Chondrocyte (in vitro differentiated cells): ENCODE measurements at places on chromosomes 16 and 17.

DNA sequence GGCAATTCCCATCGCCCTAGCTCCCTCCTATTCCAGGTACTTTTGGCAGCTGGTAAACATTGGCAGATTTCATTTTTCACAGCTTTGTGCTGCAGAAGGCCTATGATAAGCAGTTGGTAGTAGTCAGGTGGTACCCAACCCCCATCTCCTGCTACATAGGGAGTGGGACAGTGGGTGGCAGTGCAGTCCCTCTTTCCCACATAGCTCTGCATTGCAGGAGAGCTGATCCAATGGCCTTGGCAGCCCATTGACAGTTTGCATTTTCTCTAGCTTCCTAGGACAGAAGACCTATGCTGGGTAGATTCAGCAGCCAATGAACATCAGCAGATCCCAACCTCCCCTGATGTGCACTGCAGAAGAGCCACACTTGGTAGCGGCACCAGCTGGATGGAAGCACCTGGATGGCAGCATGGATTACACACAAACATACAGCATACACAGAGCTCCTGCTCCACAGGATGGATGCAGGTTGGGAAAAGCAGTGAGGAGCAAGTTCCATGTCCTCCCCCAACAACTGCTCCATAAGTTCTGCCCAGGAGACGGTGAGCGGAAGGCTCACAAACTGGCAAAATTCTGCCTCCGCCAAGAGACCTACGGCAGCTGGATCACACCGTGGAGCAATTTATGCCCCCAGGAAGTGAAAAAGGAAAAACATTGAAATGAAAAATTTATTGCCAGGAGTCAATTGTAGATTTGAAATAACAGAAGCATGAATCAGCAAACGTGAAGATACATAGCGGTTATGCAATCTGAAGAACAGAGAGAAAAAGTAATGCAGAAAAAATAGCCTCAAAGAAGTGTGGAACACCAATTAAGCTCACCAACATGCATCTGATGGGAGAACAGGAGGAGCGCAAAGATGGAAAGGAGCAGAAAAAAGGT is 95.7 kb downstream of the CACNG1 start:
- no peak for DNase-seq

DNA sequence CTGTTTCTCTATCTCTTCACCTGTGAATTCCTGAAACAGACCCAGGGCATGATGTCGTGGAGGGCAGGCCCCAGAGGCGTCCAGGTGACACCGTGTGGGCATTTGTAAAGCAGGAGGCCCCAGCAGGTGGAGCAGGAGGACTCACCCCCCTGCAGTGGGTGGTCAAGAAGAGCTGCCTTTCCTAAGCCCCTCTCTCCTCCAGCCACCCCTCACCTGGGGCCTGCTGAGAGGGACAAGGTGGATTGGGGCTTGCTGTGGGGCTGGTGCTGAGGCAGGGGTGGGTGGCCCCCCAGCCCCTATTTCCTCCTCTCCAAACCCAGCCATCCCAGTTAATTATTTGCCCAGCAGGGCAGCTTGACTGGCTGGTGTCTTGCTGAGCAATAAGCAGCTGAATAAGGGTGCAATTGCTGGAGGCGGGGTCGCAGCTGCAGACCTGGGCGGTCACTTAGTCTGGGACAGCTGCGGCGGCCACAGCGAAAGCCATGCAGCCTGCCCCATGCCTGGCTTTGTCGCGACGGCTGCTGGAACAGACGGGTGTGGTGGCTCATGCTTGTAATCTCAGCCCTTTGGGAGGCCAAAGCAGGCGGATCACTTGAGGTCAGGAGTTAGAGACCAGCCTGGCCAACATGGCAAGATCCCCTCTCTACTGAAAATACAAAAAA is 56.4 kb downstream of the JPH3 start:
- no peak for DNase-seq

- DNase-seq, result no peak
These were observed 61.7 kb downstream of the C17orf67 start for GRCh38 chr17:56771975-56772374.

DNA sequence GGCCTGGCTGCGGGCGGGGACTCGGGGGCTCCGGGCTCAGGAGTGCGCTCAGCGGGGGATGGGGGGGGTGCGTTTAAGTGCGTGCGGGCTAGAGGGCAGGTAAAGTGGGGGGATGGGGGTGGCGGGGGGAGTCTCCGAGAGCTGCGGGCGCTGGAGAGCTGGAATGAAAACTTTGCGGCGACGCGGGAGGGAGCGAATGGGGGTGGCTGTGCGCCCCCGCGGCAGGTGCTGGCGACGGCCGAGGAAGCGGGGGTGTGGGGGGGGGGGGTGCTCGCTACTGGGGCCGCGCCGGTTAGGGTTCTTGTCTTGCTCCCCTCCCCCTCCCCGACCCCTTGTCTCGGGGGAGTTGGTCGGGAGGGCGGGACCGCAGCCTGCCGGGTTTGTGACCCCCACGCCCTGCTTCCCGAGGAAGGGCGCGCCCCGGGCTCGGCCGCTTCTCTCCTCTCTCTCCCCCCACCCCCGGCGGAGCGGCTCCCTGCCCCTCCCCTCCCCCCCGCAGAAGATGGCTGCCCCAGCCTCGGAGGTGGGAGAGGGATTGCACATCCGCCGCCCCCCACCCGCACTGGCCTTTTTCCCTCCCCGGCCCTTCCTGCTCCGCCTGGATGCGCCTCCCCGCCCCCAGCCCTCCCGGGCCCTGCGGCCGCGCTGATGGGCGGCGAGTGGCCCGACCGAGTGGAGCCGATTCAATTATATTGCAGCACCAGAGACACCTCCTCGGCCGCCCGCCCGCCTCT is 649 bp downstream of the GSE1 start:
- DNase-seq, result no peak

- no peak for DNase-seq
These were observed 45.5 kb downstream of the RBFOX1 start for GRCh38 chr16:7378024-7378695.

DNA sequence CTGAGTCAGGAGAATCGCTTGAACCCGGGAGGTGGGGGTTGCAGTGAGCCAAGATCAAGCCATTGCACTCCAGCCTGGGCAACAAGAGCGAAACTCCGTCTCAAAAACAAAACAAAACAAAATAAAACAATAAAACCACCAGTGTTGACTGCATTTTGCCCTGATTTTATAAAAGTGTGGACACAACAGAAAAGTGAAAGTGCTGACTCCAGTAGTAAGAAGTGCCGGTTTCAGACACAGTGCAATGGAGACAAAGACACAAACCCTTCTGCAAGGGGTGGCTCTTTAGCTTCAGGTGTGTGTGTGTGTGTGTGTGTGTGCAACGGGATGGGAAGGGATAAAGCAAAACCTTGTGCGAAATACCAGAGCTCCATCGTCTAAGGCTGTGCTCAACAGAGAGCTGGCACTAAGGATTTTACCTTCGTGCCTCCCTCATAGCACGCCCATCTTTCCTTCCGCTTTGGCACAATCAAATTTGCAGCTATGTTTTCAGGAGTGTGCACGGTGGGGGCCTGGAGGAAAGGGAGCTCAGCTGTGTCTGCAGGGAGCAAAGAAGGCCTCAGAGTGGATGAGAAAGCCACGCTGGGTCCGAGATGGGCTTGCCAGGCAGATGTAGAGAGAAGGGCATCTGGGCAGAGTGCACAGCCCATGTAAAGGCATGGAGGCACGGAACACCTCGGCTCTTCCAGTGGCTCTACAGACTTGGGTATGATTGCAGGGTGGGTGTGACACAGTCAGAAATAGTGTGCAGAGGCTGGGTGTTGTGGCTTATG is 15.5 kb downstream of the MXRA7 start:
- DNase-seq, result no peak

GRCh38 chr16:57797526-57798266 is 4.6 kb downstream of the KIFC3 start:
- no peak for DNase-seq

GRCh38 chr16:56603589-56603988 is 4.8 kb upstream of the MT2A start:
- no peak for DNase-seq

- DNase-seq, result no peak
These were observed 862 bp downstream of the DCAKD start for GRCh38 chr17:45050481-45051059.

DNA sequence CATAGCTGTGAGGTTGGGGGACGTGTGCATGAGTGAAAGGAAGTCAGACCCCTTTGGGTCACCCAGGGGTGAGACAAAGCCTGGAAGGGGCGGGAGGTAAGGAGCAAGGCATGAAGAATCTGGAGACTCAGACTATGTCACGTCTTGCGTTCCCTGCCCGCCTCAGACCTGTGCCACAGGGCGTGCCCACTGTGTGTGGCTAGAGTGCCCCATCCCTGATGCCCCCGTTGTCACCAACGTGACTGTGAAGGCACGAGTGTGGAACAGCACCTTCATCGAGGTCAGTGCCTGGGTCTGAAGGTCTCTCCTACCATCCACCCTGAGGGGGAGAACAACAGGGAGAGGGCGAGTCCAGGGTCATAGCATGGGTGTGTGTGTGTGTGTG is 15.1 kb upstream of the PDK2 start:
- peak; percentile 82 for DNase-seq

DNA sequence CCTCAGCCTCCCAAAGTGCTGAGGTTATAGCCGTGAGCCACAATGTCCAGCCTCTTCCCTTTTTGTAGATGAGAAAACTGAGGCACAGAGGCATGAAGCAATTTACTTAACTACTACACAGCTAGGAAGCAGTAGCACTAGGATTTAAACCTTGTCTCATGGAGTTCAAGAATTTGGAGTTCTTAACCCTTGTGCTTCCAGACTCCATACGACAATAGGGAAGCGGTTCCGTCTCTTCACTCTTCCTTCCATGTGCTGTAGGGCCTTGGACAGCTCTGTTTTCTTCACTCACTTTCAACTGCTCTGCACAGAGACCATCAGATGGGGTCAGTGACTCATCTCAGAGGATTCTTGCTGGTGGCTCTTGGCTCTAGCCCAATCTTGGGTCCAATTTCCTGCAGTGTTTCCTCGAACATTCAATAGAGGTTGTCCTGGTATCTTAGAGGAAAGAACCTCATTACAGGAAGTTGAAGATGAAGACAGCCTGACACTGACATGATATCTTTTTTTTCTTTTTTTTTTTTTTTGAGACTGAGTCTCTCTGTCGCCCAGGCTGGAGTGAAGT is 19.3 kb downstream of the ITGAL start:
- no peak for DNase-seq

DNA sequence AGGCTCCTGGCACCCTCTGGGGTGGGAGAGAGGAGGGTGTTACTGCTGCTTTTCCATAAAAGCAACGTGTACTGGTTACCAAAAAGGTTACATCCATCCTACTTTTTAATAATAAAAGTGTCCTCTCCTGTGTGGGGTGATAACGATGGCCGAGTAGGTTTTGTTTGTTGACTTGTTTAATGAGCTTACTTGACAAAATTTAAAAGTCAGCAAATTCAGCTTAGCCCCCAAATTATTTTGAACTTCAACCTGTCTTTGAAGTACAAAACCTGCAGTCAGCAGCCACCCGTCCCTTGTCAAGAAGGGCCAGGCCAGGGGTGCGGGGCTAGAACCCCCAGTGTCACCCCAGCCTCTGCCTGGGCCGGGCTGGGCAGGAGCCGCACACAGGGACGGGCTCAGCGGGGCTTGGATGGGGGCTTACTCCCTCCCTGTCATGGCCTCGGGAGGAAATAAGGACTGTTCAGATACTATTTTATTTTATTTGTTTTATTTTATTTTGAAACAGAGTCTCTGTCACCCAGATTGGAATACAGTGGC is 103.9 kb upstream of the CHMP6 start:
- DNase-seq, result peak; percentile 59

GRCh38 chr17:48179071-48179945 is 71.7 kb downstream of the SNX11 start:
- DNase-seq, result no peak

DNA sequence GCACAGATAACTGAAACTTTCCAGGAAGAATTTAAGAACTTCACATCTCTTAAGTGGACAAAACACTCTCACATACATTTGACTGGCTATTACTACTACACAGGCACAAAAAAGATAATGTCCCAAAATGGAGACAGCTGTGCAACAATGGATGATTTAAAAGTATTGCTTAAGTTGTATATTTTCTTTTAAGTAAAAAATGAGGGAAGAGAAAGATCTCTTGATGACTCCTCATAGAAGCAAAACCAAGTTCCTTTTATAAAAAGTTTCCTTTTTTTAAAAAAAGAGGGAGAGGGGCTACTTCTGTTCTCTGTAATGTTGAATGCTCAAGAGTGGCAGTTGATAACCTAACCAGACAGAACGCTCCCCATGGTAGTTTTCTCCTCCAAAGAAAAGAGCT is 195.5 kb downstream of the ZFHX3 start:
- no peak for DNase-seq

DNA sequence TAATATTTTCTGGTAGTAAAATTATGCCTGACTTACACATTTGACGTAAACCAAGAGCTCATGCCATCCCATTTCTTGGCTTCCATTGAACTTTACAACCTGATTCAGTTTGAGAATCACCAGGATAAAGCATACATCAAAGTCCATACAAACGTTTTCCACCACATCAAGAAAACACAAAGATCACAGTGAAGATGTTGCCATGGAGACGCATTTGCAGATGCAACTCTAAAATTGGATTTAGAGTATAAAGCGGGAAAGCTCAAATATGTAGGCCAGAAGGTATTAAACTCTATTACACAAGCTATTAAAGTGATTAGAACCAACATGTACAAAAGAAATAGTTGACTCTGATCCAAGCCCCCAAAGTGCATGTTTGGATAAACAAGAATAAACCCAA is 10.4 kb downstream of the C16orf46 start:
- DNase-seq, result no peak

GRCh38 chr16:6864671-6865070 is 468.0 kb upstream of the RBFOX1 start:
- no peak for DNase-seq

- DNase-seq, result no peak
These were observed 2.7 kb downstream of the CCDC102A start for GRCh38 chr16:57533431-57534336.

- peak; percentile 91 for DNase-seq
These were observed 72.9 kb downstream of the METRNL start for GRCh38 chr17:83152227-83152744.

- DNase-seq, result no peak
These were observed 17.6 kb upstream of the ARL4D start for GRCh38 chr17:43381204-43381603.

- DNase-seq, result no peak
These were observed 162.4 kb upstream of the FAM20A start for GRCh38 chr17:68763562-68763961.
